ENCODE measurements at places on chromosomes 5 and 9. TPM values are rescaled to one million over a fixed set of nuclear protein-coding genes. Genes with fewer than 3 reads are reported as not detected.
A peak's percentile ranks its signal among the peaks of the same experiment; 100 is the strongest.

Gene MEF2C
- total RNA-seq, result 62.2 TPM

GRCh38 chr5:143024228-143024920, 254.2 kb downstream of the ARHGAP26 start:
- DNase-seq, result no peak

Gene PCDH12
- total RNA-seq, result 6.4 TPM

Gene TSLP
- 1.5 TPM for total RNA-seq

DNA sequence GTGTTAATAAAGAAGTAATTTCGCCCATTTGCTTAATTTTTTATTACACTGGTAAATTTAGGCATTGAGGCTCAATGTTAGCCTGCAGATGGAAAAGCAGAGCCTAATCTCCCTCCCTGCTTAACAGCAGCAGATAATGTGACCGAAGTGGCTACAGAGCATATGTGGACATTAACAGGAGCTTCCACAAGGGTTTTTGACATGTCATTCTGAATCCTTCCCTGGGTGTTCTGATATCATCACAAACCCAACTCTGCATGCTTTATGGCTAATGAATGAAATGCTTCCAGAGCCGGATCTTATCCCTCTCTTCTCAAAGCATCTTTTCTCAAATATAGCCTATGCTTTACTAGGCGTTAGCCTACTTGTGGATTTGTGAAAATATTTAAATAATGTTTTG, 208.6 kb downstream of the CAAP1 start:
- no peak for DNase-seq

DNA sequence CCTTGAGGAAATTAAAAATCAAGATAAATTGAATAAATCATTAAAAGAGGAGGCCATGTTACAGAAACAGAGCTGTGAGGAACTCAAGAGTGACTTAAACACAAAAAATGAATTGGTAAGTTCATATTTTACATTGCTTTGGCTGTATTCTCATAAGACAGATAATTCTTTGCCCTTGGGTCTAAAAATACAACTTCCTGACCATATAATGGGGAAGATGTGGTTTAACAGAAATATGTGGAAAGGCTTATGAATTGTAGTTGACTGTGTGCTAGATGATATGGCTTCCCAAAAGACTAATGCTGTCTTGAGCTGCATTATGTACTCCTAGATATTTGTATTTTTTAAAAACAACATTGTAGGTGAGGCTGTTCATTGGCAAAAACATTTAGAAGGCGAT, 33.1 kb downstream of the CNTRL start:
- no peak for DNase-seq

- DNase-seq, result no peak
Measured at GRCh38 chr9:79507801-79508200, 64.0 kb upstream of the TLE4 start.

GRCh38 chr5:134053314-134053839, 48.6 kb upstream of the VDAC1 start:
- DNase-seq, result peak; percentile 69

Gene PROB1
- total RNA-seq, result 2.1 TPM

- DNase-seq, result peak; percentile 35
Measured at GRCh38 chr9:90037146-90037797, 432.5 kb downstream of the GADD45G start.

GRCh38 chr9:121529237-121529987, 29.8 kb upstream of the GGTA1 start:
- DNase-seq, result peak; percentile 96

Gene SMIM33
- total RNA-seq, result not detected

Gene TMEM174
- not detected for total RNA-seq

DNA sequence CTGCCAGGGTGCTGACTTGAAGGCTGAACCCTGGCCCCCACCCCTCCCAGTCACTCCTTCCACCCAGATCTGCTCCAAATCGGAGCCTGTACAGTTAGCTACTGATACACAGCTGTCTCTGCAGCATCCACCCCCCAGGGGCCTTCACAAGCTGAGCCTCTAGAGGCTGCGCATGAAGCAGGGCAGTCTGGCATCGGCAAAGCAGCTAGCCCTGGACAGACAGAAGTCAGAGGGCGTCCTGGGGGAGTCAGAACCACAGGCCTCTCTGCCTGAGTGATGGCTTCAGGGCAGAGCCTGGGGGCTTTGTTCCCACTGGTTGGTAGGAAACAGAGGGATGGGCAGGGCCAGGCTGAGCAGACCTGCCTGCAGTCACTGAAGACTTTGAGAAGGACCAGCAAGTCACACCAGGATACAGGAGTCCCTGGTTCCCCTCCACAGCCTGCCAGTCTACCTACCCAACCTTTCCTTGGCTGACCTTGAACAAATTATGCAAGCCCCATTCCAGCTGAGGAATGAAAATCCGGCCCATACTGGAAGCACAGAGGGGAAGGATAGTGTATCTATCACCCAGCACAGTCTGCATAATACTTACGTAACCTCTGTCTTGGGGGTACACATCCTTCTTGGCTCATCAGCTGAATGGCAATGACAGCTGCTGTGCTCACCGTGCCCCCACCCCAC, 8.8 kb downstream of the VDAC1 start:
- no peak for DNase-seq

DNA sequence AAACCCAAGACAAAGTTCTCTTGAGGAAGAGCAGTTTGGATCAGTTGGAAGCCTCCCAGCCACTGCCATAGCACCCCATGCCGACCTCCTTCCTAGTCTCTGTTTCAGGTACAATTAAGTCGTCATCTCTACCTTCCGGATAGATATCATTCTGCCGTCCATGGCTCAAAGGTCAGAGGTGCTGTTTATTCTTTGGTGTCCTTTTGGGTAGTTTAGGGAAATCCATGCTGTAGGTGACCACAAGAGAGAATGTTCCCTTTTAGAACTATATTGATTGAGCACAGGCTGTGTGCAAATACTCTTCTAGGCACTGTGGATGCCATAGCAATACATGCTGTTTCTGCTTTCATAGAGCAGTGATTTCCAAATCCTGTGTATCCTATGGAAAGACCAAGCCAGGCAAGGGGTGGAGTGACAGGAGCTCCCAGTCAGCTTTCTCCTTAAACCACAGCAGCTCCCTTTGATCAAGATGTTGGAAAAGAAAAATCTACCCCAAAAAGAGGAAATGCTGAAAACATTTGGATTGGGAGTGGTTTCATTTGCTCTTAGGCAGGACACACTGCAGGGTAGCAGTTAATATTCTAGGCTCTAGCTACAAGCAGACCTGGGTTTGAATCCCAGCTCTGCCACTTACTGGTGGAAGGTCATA, 127.9 kb downstream of the PALM2AKAP2 start:
- no peak for DNase-seq

Gene CCNJL
- 0.80 TPM for total RNA-seq

Measured in mesenteric fat pad (tissue), 1 donor.